ENCODE measurements at places on chromosomes 12 and 14.

GRCh38 chr14:69181491-69181890 is 9.8 kb upstream of the EXD2 start:
- DNase-seq = no peak

- DNase-seq = no peak
These were observed 1.3 kb downstream of the SBNO1 start for GRCh38 chr12:123363390-123363739.

GRCh38 chr14:64966976-64967375 is 5.2 kb downstream of the RAB15 start:
- DNase-seq = no peak

GRCh38 chr12:7175493-7175892 is 14.0 kb upstream of the PEX5 start:
- no peak for DNase-seq

GRCh38 chr12:95151406-95151805 is 65.9 kb downstream of the FGD6 start:
- DNase-seq = no peak

DNA sequence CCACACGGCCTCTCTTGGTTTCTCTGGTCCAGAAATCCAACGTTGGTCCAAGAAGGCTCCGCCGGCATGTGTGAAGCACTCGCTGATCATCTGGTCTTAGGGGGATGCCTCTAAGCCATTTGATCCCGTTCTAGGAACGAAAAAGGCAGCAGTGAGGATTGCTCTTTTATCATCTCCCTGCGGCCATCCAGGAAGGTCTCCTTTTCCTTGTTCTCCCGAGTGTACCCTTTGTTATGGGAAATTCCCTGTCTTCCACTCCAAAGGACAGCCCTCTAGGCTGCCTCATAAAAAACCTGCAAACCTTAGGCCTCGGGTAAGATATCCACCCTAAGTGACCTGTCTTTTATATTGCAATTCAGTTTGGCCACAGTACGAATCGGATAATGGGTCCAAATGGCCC is 85.8 kb downstream of the TMTC3 start:
- no peak for DNase-seq

DNA sequence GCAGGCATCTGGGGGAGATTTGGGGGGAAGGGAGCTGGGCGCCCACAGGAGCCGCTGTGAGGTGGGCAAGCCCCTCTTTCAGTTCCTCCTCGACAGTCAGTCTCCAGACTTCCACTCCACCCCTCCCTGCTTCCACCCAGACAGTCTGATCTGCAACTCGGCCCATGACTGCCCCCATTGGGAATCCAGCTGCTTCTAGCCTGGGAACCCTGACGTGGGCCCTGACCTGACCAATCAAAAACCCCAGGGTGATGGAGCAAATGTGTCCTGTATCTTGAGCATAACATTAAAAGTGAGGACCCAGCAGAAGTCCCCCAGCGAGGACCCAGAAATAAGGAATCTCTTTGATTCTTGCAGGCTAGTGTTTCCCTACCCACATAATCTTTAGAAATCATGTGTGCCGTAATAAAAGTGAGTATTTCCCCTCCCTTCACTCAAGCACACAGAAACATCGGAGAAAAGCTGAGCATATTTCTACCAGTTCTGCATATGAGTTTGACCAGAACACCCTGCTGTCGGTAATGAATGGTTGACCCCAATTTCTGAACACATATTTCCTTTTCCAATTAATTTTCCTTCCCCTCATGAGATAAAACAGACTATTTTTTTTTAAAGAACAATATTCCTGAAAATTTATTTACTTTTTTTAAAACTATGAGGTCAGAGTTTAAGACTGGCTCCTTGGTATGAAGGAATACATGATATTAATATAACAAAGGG is 6.4 kb downstream of the SSH1 start:
- no peak for DNase-seq

DNA sequence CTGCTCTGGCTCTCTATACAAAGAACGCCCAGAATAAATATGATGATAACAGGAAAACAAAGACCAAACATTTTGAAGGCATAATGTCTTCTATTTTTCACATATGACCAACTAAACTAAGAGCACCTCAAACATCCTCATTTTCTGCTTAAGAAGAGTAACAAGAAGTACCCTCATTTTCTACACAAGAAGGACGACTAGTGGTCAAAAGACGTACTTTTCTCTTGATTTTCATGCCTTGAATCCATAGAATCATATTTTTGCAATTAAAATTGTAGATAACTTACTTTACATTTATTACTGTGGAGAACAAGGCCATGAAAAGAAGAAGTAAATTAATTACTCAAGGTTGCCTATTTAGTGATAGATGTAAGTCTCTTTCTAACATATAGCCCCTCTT is 358.6 kb downstream of the DUSP6 start:
- no peak for DNase-seq

DNA sequence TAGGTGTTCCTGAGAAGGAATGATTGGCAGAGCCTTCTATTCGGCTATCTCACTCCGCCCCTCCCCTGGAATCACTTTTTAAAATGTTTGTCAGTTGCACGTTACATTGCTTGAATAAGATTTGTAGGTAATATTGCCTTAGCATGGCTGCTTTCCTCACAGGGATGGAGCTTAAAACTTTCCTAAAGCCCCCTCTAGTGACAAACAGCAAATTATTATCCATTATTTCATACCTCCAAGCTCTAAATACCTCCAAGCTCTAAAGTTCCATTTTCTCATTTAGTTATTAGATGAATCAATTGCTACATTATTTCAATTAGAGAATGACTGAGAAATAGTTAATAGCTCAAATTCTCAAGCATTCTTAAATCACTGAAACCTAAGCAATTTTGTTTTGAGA is 5.1 kb upstream of the SPATA7 start:
- DNase-seq = no peak

GRCh38 chr14:61334197-61334701 is 12.9 kb downstream of the PRKCH start:
- DNase-seq = no peak

GRCh38 chr12:105355752-105356151 is 25.3 kb downstream of the C12orf75 start:
- DNase-seq = no peak

DNA sequence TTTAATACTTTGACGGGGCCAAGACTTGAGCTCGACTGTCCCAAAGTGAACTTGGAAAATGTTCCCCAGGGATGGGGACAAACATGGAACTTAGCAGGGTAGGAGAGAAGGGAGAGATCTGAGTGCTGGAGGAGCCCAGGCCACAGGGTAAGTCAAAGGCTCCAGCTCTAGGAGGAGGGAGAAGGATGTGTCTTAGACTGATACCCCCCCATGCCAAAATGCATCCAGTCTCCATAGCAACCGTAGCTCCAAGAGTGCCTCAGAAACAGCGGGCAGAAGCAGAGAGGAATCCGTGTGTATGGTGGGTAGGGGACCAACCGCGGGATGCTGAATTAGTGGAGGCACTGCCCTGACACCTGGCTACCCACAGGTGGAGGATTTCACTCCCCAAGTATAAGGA is 845 bp upstream of the AGAP2 start:
- DNase-seq = no peak

DNA sequence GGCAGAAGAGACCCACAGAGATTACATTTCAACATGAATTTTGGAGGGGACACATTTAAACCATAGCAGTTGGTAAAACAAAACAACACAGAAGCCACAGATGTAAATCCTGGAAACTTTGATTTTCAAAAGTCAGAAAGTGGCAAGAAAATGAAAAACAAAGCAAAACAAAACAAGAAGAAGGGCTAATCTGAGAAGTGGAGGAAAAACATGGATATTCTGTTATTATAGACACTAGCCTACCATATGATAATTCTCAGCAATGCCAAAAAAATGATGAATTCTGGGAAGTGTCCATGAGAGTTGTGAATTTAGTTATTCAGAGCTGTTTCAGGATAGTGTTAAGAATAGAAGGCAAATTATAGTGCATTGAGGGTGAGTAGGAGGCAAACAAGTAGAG is 192.3 kb downstream of the TRHDE start:
- no peak for DNase-seq

DNA sequence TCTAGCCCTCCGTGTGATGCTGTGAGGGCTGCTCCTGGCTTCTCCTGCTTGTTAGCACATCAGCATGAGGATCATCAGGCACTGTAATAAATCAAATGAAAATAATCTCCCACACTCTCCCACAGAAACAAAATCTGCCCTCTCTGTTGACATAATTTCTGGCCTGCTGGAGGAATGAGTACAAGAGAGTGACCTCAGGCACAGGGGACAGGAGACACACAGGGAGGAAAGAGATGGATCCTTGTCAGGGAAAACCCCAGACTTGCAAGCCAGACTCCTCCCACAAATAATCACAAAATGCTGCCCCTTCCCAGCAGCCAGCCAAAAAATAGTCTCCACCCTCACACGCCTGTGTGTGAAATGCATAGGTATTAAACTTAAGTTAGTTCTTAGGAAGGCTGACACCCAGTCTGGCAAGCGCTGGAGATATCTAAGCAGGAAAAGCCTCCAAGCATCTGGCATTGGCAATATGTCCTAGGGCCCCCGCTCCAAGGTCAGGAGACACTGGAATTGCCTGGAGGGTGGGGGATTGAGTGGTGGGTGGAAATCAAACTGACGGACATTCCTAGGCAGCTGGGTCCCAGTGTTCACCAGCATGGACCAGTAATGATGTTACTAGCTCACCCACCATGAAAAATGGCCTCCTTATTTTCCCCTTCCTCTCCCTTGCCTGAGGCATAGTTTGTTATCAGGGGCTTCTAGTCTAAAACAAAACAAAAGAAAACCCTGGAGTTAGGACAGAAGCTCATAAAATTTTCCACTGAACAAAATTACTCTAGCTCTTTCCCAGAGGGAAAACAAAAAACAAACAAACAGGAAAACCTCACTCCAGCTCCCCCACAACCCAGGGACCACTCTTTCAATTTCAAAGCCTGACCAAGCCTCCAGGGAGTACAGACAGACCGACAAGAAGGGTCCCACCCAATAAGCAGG is 22.0 kb downstream of the SMUG1 start:
- no peak for DNase-seq

- no peak for DNase-seq
These were observed 13.5 kb upstream of the FKBP11 start for GRCh38 chr12:48938805-48939204.
